ENCODE measurements at places on chromosomes 13 and 19. TPM values are rescaled to one million over a fixed set of nuclear protein-coding genes. Genes with fewer than 3 reads are reported as not detected.

The CPB2 gene
- 0.24 TPM for polyA plus RNA-seq

DNA sequence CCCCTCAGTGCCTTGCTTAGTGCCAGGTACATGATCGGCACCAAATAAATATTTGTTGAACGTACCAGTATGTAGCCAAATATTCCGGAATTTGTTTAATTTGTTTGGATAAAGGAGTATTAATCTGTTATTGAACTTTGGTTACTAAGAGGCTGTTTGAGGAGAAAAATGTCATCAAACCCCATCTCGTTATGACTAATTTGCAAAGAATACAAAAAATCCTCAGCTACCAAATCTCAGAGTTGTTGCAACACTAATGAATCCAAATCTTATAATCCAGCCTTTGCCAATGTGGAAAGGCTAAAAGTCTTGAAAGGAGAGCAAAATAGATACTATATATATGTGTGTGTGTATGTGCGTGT, 79.5 kb downstream of the KLF5 start:
- no peak for DNase-seq

GRCh38 chr19:3480383-3481091, at the start of gene SMIM24:
SMIM24 (minus strand) TSS chr19:3480525; CDS start chr19:3480463, 62 bp downstream.
- DNase-seq, result no peak

DNA sequence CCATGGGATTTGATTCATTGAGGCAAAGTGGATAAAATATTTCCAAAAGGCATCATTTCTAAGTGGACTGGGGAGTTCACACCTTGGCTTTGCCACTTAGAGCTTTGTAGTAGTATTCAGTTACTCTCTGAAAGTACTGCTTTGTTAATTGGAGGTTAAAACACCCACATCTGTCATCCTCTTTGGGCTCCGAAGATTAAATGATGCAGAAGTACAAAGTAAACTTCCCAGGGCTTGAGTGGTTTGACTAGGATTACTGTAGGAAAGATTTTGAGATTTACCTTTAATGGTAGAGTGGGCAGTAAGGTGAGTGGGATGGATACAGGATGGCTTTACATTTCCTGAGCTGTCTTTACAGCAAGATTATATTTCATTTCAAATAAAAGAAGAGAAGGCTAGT, 42.4 kb downstream of the WASF3 start:
- no peak for DNase-seq

GRCh38 chr19:15837221-15837731, 21.8 kb upstream of the OR10H1 start:
- no peak for DNase-seq

DNA sequence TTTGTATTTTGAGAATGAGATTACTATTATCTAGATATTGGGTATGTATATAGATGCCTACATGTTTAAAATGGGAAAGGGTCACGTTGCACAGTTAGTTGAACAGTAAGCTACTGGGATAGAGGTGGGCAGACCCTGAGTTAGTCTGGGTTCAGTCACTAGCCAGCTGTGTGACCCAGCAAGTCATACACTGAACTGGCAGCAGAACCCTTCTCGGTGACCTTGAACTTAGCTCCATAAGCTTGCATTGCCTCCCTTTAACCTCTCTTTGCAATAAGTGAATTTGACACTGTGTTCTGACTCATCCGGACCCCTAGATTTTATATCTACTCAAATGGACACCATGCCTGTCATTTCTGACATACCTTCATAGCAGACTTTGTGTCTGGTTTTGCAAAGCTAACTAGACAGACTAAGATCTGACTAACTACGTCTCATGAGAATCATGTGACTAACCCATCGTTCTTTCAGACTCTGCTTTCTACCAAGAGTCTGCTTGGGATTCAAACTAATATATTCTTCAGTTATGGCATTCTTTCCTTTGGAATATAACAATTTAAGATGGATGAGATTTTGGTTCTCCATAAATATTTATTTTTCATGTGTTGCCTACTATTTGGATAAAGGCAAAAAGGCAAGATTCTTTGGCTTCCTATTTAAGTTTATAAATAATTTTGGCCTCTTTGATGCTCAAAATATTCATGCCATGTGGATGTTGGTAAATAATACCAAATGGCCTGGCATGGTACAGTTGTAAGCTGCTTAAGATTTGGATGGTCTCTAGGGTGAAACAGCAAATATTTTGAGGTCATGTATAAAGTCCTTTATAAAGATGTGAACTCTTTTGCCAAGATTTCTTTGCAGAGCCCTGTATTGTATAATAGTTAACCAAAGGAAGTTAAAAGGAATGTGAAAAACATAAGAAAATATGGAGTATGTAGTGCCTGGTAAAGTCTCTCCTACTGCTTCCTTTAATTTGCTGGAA, 159.3 kb downstream of the ITGBL1 start:
- DNase-seq, result no peak

GRCh38 chr19:44540736-44541135, 11.3 kb upstream of the CEACAM20 start:
- no peak for DNase-seq

The KIR3DL1 gene
- polyA plus RNA-seq, result not detected

GRCh38 chr13:99982036-99982730, 599 bp downstream of the ZIC2 start:
- no peak for DNase-seq

The KLK7 gene
- 0.14 TPM for polyA plus RNA-seq

DNA sequence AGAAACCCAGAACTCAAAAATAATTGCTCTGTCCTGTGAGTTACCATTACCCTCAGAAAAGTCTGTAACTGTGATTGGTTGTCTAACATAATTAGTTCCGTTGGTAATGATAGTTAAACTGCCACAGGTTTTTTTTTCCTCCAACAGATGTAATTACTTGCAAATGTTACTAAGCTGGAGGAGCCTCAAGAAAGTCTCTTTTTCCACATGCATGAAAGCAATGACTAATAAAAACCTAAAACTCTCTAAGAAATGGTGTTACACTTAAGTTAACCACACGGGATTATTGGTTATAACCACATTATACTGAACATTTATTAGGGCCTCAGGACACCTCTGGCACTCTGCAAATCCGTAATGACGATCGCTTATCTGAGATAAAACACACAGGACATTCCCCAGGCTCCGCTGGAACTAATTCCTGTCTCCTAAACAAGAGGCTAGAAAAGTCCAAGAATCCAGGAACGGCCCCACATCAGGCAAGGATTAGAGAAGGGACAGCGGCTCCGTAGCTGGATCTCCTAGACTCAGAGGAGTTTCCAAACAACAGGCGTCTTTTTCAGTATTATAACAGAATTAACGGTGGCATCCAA, 753 bp downstream of the ZNF235 start:
- DNase-seq, result no peak

DNA sequence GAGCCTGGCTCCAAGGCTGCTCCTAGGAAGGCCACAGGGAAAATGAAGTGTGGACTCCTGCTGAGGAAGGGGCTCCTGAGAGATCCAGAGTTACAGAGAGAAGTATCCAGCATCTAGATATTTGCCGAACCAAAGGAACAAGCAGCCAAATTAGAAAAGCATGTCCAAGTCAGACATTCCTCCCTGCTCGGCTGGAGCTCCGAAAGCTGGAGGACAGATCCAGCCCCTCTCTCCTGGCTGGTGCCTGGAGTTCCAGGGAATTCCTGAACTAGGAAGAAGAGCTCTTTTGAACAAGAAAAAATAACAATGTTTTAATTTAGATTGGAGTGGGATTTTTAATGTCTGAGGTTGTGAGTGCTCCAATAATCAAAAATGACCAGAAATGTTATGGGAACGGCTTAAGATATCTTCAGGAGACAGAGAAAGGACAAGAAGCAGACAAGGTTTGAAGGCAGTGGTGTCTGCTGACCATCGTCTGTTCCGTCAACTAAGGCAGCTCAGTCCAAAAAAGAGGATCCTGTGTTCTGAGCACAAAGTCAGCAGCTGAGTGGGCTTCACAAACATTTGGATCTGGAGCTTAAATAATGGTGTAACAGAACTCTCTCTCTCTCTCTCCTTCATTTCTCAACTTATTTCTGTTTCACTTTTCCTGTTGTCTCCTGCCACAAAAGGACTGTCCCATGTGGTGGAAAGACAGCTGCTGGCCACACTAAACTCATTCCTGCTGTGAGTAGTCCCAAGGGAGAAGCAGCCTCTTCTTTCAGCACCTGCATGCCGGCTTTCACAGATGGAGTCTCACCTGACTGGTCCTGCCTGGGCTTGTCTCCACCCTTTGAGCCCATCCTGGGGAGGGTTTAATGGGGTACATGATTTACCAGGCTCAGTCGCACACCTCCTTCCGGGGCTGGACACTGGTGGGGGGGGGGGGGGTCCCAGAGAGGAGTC, 31.5 kb upstream of the IRS2 start:
- no peak for DNase-seq

DNA sequence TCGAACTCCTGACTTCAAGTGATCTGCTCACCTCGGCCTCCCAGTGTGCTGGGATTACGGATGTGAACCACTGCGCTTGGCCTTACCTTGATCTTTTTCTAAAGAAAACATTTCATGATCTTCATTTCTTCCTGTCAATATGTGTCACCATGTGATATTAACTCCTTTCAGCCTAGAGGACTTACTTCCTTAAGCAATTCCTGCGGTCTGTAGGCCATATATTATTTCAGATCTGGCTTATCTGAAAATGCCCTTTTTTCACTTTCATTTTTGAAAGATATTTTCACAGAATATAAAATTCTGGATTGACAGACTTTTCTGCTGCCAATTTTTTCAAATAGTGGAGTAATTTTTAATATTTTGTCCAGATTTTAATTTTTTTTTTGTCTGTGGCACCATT, 2.0 kb upstream of the GPR32 start:
- DNase-seq, result no peak

DNA sequence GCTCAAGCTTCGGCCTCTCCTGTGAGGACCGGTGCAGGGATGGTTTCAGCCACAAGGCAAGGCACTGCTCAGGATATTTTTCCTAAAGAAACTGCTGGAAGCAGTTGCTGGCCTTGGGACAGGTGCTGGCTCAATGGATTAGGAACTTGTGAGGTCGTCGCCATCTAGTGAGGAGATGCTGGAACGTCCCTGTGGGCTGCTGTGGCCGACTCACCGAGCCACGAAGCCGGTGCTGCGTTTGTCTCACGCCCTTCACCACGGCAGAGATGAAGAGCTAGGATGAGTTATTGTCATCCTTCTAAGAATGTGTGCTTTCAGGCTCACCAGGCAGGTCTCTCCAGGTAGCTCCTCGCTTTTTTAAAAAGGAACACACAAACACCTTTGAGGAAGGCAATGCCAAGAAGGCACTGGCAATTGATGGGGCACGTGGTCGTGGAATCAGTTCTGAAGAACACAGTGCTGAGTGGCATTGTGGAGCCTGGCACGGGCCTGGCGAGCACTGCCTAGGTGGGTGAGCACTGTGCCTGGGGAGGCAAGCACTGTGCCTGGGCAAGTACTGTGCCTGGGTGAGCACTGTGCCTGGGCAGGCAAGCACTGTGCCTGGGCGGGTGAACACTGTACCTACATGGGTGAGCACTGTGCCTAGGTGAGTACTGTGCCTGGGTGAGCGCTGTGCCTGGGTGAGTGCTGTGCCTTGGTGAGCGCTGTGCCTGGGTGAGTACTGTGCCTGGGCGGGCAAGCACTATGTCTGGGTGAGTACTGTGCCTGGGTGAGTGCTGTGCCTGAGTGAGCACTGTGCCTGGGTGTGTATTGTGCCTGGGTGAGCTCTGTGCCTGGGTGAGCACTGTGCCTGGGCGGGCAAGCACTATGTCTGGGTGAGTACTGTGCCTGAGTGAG, 140.4 kb downstream of the TEX29 start:
- peak; percentile 13 for DNase-seq

GRCh38 chr13:35219021-35219420, 257.5 kb downstream of the MAB21L1 start:
- DNase-seq, result no peak

GRCh38 chr19:51637362-51637978, 7.3 kb upstream of the SIGLEC5 start:
- no peak for DNase-seq

The TNFRSF19 gene
- 8.2 TPM for polyA plus RNA-seq

DNA sequence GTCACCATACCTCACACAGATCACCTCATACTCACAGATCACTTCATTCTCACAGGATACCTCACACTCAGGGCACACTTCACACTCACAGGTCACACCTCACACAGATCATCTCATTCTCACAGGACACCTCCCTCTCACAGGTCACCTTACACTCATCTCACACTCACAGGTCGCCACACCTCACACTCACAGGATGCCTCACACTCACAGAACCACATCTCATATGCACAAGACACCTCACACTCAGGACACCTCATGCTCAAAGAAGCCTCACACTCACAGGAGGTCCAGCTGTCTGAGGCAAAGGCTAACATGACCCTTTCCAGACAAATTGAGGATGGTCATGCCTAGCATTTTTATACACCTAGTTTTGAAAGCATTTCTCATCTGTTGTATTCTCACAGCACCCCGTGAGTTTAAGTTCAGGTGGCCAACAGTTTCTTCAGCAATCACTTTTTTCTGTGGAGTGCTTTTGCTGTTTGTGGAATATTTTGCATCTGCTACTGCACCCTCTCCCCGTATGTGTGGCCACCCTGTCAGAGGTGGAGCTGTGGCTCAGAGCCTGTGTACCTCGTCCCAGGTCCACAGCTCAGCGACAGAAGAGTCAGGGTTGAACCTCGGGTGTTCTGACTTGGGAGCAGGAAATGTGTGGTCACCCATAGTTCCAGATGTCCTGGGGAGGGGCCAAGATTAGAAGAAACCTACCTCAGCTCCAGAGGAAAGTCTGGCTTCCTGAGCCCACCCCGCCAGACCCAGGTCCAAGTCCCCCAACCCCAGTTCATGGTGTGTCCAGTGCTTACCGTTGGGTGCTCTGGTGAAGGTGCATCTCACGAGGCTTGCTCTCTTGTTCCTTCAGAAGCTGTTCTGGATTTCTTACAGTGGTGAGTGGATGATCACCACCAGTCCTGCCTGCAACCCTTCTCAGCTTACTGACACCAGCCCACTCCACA, 7.6 kb downstream of the F7 start:
- no peak for DNase-seq

- no peak for DNase-seq
Measured at GRCh38 chr19:55362990-55363716, at the start of gene GARIN5B. GARIN5B (minus strand) TSS chr19:55363260; CDS start chr19:55363066, 194 bp downstream.

The ARID3A gene
- polyA plus RNA-seq, result 6.1 TPM

The C19orf67 gene
- not detected for polyA plus RNA-seq

DNA sequence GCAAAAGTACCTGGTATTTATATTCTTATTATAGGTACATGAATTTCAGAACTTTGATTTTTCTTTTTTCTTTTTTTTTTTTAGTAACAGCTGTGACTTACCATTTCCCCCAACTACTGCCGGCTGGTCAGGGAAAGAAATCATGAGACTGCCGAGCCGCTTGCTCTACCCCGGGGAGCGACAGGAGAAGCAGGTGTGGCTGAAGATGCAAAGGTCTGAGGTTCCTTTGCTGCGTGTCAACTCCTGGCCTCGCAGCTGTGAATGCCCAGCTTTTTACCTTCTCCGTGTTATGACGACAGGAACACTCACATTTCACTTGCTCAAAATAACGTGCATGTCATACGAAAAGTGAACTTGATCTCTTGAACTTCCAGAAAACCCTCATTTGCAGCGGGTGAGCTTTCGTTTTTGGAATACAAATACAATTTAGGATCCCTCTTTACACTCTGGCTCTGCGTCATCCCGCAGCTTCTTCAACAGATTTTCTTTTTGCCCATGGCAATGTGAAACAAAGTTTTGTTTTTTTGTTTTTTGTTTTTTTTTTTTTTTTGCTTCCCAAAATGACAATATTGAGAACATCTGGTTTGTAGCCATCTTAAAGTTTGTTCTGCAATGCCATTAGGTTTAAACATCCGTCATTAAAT, 117.9 kb downstream of the EFNB2 start:
- no peak for DNase-seq
